Right renal cortex interstitium (tissue), 3 donors: ENCODE measurements at places on chromosomes 11 and 22. TPM values are rescaled to one million over a fixed set of nuclear protein-coding genes. Genes with fewer than 3 reads are reported as not detected.
A peak's percentile ranks its signal among the peaks of the same experiment; 100 is the strongest.

DNA sequence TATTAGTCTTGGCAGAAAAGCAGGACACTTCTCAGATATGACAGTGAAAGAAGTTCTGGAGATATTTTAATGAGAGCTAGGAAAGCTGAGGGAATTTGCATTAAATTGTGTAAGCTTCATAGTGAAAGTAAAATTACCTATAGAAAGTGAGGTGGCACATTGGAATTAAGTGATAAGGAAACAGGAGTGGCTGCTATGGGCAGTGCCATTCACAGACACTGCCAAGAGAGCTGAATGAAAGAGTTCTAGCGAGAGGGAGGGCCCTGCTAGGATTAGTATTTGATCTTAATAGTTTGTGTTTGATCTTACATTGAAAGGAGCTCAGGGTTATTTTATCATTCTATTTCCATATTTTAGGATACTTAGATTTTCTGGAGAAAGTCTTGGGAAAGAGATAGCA, 351.9 kb downstream of the DDX10 start:
- DNase-seq: no peak

GRCh38 chr11:19632499-19632834, 80.2 kb upstream of the NAV2 start:
- DNase-seq: no peak

The IL18BP gene
- 9.0 TPM for polyA plus RNA-seq

- no peak for DNase-seq
Measured at GRCh38 chr11:6237761-6238302, 1.1 kb upstream of the CNGA4 start.

DNA sequence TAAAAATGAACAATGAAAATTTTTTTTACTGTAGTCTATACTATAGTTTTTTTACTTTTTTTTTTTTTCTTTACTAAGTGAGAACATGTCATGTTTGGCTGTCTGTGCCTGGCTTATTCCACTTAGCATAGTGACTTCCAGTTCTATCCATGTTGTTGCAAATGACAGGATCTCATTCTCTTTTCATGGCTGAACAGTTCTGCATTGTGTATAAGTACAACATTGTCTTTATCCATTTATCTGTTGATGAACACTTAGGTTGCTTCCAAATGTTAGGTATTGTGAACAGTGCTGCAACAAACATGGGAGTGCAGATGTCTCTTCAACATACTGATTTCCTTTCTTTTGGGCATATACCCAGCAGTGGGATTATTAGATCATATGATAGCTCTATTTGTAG, 88.1 kb upstream of the CCDC90B start:
- DNase-seq: no peak

- DNase-seq: no peak
Measured at GRCh38 chr11:127943763-127944162, 643.6 kb downstream of the ETS1 start.

The MS4A6A gene
- 21.0 TPM for polyA plus RNA-seq

- DNase-seq: no peak
Measured at GRCh38 chr11:86161336-86161735, 83.2 kb upstream of the EED start.

DNA sequence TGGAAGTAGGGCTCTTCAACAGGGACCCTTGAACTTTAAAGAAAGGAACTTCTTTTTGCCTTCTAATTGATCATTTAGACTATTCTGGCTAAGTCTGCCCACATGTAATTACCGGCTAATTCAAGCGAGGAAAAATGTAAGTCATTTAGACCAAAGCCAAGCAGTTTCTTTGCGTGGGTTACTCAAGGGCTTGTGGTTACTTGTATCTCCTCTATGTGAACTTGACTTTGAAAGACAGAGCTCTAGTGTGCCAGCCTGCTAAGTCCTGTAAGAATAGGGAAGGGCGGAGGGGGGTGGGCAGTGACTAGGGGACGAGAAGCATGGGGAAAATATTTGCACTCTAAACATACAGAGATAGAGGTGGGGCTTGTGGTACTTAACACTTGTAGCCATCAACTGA, 145.2 kb upstream of the TEAD1 start:
- no peak for DNase-seq

The VWA5A gene
- polyA plus RNA-seq: 15.8 TPM

DNA sequence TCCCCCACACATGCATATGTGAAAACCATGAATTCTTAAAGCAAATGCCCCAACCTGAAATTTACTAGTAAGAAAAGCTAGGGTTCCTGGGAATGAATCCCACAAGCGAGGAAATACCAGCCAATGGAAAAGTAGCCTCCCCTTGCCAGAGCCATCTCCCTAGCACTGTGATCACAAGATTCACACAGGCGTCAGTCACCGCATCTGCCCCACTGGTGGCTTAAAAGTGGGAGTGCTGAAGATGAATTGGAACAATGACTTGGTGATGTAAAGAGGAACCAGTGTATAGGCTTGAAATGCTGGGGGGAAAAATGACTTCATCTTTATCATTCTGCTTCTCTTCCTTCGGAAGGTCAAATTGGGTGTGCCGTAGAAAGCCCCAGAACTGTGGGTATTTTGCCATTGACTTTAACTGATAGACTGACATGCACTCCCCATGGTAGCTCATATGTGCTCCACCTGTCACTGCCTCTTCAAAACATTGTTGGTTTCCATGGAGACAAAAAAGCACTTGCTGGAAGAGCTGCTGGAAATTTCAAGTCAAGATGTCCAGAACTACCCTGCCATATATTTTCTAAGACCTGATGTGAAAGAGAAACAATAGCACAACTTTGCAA, 19.2 kb upstream of the ASPHD2 start:
- DNase-seq: no peak

GRCh38 chr11:112859787-112860186, 101.4 kb upstream of the NCAM1 start:
- no peak for DNase-seq

GRCh38 chr11:111512296-111513239, at the start of gene BTG4:
TSS of gene BTG4 (minus strand) at chr11:111512386. CDS start at chr11:111498776, 13,610 bp downstream.
- no peak for DNase-seq

DNA sequence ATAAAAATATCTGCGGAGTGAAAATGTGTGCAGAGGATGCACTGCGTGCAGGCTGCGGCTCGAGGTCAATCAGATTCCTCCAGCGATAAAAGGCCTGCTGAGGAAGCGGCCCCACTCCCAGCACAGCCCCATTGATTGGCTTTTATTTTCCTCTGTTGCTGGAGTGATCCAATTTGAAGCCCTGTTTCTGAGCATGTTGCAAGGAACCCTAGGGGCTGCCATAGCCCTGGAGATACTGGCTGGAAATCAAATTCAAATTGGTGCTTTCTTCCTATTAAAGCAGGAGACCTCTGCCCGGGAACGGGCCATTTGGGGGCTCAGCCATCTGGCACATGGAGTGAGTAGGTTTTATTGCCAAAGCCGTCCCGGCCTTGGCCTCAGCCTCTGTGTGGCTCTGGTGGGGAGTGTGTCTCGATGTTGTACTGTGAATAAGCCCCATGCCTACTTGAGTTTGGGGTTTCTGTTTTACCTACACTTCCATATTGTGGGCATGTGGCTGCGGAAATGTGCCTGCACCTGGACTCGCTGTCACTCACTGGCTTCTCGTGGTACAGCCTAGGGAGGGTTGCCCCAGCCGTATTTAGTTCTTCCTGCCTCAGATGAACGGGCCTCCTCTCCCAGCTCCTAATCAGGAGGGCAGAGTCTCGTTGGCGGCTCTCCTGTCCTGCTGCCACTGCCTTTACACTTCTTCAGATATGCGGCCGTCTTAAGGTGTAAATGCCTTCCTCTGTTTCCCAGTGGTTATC, 25.6 kb downstream of the PARVB start:
- DNase-seq: no peak

DNA sequence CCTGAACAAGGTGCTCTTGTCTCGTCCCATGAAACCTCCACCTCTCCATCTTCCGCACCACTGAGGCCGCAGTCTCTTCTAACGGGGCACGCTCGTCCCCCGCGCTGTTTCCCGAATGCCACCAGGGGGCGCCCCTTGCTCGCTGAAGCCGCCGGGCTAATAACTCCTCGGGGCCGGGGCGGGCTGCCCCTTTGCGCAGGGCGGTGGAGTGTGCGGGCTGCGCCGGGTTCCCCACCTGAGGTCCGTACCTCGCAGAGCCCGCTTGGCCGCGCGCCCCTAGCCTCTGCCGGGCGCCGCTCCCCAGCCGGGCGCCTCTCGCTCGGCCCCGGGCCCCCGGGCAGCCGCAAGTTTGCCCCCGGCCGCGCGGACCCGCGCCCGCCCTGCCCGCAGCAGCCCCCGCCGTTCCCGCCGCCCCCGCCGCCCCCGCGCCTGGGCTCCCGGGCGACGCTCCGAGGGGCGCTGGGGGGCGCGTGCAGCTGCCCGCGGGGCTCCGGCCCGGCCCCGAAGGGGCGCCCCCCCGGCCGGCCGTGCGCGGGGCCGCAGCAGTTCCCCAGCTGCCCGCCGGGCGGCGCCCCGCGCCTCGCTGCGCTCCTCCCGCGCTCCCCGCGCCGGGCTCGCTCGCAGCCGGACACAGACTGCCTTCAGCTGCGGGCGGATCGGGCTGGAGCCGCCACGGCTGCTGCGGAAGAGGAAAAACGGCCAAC, at the start of gene GRIK4:
Gene GRIK4, plus strand, starts transcription at position 633 of the 704 bp plus-strand sequence. CDS start 148,571 bp downstream, outside the sequence.
- peak; percentile 67 for DNase-seq

DNA sequence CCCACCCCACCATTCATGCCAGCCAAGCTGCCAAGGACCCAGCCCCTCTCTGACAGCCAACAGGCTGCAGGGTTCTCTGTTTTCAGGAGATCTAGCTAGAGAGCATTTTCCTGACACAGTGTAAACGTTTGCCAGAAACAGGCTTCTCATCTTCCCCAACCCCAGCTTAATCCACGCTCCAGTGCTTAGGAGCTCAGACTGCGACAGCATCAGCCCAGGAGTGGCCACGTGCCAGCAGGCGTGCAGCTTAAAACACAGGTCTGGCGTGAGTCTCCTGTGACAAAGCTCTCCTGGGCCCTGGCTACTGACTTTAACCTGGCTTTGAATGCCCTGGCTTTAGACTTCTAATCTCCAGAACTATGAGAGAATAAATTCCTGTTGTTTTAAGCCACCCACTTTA, 66.6 kb downstream of the GALNT18 start:
- peak; percentile 44 for DNase-seq

DNA sequence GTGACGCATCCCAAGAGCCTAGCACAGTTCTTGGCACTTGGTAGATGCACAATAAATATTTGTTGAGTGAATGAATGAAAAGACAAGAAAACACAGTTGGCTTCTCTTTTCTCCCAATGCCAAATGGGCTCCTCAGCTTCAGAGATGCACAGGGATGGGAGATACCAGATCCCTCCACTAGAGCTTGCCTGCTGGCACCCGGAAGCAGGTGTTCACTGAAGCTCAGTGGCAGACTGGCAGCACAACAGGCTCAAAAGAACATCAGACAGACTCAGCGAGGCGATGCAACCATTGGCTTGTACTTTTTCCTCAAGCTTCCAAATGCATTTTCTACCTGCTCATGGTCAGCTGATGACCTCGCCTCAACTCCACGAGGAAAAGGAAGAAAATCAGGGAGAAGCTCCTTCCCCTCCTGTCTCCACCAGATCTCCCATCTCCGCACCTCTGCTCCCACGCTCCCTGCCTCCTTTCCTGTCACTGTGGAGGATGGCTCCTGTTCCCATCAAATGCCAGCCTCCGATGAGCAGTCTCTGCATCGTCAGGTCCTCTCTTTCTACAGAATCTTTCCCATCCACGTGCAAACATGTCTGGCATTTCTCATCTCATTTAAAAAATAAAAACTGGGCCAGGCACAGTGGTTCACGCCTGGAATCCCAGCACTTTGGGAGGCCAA, 5.8 kb downstream of the RAPSN start:
- no peak for DNase-seq

The C11orf65 gene
- polyA plus RNA-seq: 2.3 TPM

The FBXO3 gene
- 65.1 TPM for polyA plus RNA-seq

GRCh38 chr11:120978701-120979100, 45.2 kb upstream of the TBCEL start:
- DNase-seq: no peak
